ENCODE measurements at places on chromosomes 13 and 19.

DNA sequence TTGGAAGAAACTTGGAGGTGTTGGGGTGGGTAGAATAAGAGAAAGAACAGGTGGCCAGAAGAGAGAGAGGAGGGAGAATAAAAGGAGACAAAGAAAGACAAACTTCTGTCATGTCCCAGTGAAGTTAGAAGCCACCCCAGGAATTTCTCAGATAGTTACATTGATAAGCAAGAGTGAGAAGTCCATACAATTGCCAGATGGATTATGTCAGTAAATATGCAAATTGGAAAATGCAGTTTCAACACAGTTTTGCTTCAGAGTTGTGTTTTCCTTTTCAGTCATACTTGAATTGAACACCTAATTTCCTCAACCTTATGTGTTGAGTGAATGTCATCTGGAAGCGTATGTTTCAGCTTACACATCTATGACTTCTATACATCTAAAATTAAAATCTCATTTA is 139.2 kb downstream of the RXFP2 start:
- DNase-seq = no peak

GRCh38 chr13:99322297-99323103 is 15.3 kb upstream of the GPR183 start:
- DNase-seq = peak; percentile 30

GRCh38 chr13:75843991-75844390 is 207.9 kb downstream of the LMO7 start:
- no peak for DNase-seq

- no peak for DNase-seq
These were observed 675.3 kb upstream of the SGCG start for GRCh38 chr13:22505489-22505888.

- no peak for DNase-seq
These were observed 3.7 kb downstream of the TNFSF9 start for GRCh38 chr19:6534451-6535093.

- no peak for DNase-seq
These were observed 3.8 kb downstream of the ATP4B start for GRCh38 chr13:113654175-113654560.

DNA sequence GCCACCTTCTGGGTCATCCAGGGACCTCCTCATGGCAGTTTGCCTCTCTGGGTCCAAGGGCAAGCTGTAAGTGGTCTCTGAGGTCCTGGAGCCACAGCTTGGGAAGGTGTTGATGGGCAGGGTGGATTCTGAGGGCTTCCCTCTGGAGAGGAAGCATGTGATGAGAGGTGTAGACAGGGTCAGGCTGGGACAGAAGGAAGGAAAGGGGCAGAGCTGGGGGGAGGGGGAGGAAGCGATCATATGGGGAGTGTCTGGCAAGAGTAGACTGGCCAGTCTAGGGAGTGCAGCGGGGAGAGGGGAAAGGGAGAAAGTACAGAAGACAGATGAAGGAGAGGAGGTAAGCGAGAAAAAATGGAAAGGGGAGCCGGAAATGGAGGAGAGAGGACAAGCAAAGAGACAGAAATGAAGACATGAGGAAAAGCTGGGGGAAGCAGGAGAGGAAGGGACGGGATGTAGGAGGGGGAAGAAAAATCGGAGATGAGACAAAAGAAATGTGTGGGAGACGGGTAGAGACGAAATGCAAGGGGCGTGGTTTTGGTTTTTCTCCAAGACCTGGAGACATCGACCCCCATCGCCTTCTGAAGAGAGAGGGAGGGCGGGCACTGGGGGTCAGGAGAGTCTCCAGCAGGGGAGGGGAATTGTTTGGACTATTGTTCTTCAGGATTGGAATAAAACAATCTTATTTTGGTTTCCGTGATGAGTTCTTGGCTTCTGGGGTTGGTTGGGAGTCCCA is 26.6 kb downstream of the ZSWIM9 start:
- DNase-seq = no peak

DNA sequence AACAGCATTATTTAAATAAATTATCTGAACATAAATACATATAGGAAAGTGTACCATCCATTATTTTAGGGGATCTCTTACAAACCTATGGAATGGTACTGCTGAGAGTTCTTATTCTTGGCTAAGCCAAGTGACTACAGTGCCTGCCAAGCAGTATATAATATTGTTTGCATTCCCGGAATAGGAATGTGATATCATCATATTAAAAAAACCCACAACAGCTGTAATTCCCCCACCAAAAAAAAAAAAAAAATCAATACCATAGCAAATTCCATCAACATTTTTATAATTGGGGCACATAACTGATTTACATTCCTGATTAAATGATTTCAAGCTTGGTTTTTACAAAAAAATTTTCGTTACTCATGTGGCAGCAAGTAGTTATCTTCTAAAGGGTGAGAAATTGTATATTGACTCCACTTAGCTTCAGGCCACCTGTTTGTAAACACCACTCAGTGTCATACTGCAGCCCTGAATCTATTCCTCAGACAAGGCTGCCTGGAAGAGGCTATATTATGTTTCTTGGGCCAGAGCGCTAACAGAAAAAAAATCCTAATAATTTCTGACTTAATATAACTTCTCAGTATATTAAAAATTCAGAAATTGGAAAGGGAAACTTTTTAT is 278.1 kb downstream of the DNAJC15 start:
- no peak for DNase-seq

DNA sequence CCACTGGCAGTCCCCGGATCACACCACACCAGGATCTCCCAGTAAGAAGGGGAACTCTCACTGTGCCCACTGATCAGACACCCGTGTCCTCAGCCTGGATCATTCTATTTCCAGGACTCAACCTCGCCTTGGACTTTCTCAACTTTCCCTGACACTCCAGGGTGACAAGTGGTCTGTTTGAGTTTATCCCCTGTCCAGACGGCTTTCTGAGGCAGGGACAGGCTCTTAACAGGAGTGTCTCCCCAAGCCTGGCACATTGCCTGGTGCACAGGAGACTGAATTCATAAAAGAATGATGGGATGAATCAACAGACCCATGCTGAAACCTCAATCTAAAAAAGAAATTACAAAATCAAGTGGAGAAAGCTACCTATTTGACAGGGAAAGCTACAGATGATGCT is 606.6 kb downstream of the EFNB2 start:
- DNase-seq = no peak
